ENCODE measurements at places on chromosomes 4 and X. TPM values are rescaled to one million over a fixed set of nuclear protein-coding genes. Genes with fewer than 3 reads are reported as not detected.
A peak's percentile ranks its signal among the peaks of the same experiment; 100 is the strongest.

The MMAA gene
- total RNA-seq: 19.6 TPM

The FGFBP1 gene
- total RNA-seq: not detected

The NDST4 gene
- not detected for total RNA-seq

DNA sequence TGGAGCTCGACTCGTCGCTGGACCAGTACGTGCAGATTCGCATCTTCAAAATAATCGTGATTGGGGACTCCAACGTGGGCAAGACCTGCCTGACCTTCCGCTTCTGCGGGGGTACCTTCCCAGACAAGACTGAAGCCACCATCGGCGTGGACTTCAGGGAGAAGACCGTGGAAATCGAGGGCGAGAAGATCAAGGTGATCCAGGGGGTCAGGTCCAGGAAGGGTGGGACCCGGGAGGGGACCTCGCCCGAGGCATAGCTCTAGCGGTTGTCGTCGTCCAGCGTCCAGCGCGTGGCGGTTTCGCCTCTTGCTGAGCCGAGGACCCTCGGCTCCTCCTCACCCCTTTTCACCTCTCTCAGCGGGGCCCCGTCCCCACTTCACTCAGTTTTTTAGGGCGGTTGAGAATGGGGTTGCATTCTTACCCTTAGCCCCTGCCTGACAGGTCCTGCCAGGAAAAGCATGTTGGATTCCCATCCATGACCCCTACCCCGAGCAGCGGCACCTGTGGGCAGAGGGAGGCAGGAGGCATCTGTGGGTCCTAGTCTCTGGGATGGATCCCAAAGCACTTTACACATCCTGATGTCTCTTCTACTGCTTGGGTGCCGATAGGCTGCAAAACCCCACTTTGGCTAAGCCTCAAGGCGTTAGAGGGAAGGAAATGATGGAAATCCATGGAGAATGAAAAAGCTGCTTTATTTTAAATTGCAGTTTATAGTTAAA, 524 bp downstream of the RAB33A start:
- H3K27ac ChIP-seq: peak overlapping the region; percentile 94
- no peaks in the 10 kb centered on the region for H3K36me3 ChIP-seq
- no peaks in the 10 kb centered on the region for H3K27me3 ChIP-seq
- no peak for DNase-seq
- H3K4me1 ChIP-seq: peaks cover 37% of the 10 kb centered on the region

The MAGEB17 gene
- not detected for total RNA-seq

- H3K27ac ChIP-seq: no peak overlapping the region
- H3K4me1 ChIP-seq: peaks cover 32% of the 10 kb centered on the region
- peaks cover 2% of the 10 kb centered on the region for H3K36me3 ChIP-seq
- DNase-seq: no peak
- no peak overlapping the region for H3K4me3 ChIP-seq
Observed at GRCh38 chr4:10184041-10184440, 67.4 kb upstream of the WDR1 start.

The MAGEC2 gene
- not detected for total RNA-seq

DNA sequence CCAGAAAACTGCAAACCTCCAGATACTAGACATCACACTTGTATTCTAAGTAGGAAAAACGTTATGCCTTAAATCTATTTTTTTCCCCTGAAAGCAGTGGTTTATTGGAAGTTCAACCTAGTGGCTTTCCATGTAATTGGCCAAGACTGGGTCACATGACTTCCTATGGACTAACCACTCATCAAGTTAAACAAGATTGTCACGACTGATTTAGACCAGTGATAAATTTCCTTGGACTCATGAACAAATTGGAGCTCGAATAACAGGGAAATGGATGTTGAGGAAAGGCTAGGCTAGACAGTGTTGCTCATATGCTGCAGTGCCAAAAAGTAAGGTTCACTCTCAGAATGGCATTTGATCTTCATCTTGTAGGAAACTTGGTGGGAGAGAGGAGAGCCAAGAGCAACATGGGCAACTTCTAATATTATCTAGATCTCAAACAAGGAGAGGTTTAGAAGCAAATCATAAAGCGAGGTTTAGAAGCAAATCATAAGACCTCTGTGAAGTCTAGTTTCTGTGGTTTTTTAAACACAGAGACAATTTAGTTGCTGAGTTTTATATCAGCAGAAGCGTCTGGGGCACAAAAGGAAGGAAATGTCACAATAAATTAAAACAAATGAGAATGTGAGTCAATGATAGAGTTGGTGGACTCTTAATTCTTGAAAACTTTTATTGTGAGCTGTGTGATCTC, 165.6 kb upstream of the BOD1L1 start:
- H3K4me1 ChIP-seq: no peaks in the 10 kb centered on the region
- H3K4me3 ChIP-seq: no peak overlapping the region
- no peaks in the 10 kb centered on the region for H3K36me3 ChIP-seq
- no peak for DNase-seq
- H3K27me3 ChIP-seq: peaks cover 15% of the 10 kb centered on the region
- no peak overlapping the region for H3K27ac ChIP-seq

DNA sequence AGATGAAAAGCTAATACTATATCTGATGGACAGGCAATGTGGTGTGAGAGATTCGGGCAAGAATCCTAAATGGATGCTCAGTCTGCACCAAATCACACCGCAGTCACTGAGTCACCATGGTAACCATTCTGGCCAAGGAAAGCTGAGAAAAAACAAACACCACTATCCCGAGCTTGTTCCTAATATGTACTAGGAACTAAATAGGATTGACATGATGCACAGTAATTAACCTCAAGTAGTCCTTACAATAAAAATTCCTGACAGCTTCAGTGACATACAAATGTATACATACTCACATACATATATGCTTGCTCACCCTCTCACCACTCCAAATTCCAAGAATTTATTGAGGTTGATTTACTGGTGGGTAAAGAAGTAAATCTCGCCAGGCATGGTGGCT, 1.1 kb upstream of the RAB40A start:
- no peaks in the 10 kb centered on the region for H3K36me3 ChIP-seq

- no peak overlapping the region for H3K27ac ChIP-seq
- H3K4me3 ChIP-seq: no peak overlapping the region
- DNase-seq: no peak
- no peaks in the 10 kb centered on the region for H3K4me1 ChIP-seq
Observed at GRCh38 chr4:158346576-158346975, 136.3 kb downstream of the TMEM144 start.

The LRCH2 gene
- not detected for total RNA-seq

The KLB gene
- not detected for total RNA-seq

DNA sequence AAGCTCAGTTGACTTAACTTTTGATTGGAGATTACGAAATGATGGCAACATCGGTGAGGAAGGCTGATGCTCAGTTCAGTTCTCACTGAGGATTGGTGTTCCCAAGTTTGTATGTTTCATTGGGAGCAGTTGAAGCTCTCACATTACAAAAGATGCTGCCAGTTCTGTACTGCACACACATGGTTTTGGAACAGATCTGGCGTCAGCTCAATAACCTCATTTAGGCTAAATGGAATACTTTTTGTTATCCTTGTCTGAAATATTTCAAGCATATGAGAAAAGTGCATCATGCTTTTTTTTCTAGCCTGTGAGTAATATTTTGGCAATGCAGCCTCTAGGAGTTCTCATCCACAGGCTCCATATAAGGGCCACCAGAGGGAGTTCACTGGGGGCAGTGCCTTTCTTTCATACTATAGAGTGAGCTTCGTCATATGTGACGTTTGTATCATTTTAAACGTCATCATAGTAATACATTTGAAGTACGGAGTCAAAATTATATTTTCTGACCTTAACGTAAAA, 4.1 kb downstream of the ENPEP start:
- no peaks in the 10 kb centered on the region for H3K4me1 ChIP-seq
- no peak overlapping the region for H3K27ac ChIP-seq
- no peak overlapping the region for H3K4me3 ChIP-seq
- DNase-seq: no peak
- H3K36me3 ChIP-seq: no peaks in the 10 kb centered on the region

The ITIH6 gene
- not detected for total RNA-seq

DNA sequence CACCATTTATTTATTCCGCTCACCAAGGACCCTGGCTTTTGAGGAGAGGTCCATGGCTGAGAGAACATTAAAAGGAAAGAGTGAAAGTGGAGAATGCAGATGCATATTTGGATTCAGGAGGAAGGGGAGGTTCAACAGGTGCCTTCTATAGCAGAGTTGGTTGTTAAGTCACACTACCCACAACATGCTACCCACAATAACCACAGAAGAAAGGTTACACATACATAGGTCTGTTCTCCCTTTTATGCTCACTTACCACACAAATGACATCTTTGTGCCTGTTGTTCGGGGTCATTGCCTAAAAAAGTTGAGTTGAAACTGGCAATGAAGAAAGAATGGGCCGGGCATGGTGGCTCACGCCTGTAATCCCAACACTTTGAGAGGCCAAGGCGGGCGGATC, 587.4 kb downstream of the RPA4 start:
- H3K4me1 ChIP-seq: no peaks in the 10 kb centered on the region
- H3K36me3 ChIP-seq: no peaks in the 10 kb centered on the region
- no peaks in the 10 kb centered on the region for H3K27me3 ChIP-seq

- peaks cover 37% of the 10 kb centered on the region for H3K36me3 ChIP-seq
- H3K27me3 ChIP-seq: no peaks in the 10 kb centered on the region
- DNase-seq: peak; percentile 62
- H3K27ac ChIP-seq: peak overlapping the region; percentile 22
- no peak overlapping the region for H3K4me3 ChIP-seq
Observed at GRCh38 chr4:184409911-184410692, 64.2 kb downstream of the IRF2 start.

GRCh38 chrX:77009691-77010090, 437.5 kb upstream of the FGF16 start:
- H3K27ac ChIP-seq: no peak overlapping the region
- no peak for DNase-seq
- no peak overlapping the region for H3K4me3 ChIP-seq
- peaks cover 6% of the 10 kb centered on the region for H3K4me1 ChIP-seq
- peaks cover 4% of the 10 kb centered on the region for H3K27me3 ChIP-seq

DNA sequence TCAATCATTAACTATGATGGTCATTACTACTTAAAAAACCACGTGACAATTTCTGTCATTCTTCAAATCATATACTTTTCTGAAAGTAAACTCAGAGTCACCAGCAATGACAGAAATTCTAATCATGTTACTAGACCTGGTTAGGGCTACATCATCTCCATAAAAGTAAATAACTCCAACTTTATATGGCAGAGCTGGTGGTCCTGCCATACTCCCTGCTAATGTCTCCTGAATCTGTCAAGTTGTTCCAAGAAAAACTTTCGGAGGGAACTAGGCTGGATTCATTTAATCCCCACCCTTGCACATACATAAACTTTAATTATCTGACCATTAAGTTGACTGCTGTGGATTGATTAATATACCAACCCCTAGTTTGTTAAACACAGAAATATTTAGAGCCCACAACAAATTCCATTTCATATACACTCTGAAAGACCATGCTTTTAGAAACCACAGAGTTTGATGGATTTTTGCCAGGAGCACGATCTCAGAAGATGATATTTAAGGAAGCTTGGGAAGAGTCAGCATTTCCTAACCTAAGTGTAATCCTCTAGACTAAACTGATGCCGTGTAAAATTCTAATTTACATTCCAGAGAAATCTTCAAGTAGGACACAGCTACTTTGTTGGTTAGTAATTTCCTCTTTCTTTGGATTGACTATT, 577.0 kb downstream of the FAT4 start:
- no peak overlapping the region for H3K27ac ChIP-seq
- no peak overlapping the region for H3K4me3 ChIP-seq
- no peaks in the 10 kb centered on the region for H3K36me3 ChIP-seq

- no peak overlapping the region for H3K4me3 ChIP-seq
- H3K4me1 ChIP-seq: no peaks in the 10 kb centered on the region
- DNase-seq: no peak
- no peaks in the 10 kb centered on the region for H3K27me3 ChIP-seq
Observed at GRCh38 chrX:11285651-11286050, 7.6 kb upstream of the AMELX start.

DNA sequence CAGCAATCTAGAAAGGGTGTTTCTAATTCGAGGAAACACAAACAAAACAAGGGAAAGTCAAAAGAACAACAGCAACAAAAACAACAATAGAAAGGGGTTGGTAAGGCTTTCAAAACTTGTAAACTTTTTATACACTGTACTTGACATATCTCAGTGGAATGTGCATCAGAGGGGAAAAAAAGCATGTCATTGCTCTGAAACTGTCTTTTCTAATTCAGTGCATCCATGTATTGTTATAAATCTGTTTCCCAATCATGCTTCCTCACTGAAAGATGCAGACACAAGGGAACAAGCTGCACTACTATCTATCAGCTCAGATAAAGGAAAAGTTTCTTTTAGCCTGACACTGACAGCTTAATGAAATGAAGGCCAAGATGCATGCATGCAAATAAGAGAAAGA, 44.2 kb upstream of the PCDH18 start:
- H3K36me3 ChIP-seq: no peaks in the 10 kb centered on the region
- DNase-seq: no peak
- H3K4me1 ChIP-seq: no peaks in the 10 kb centered on the region
- H3K27ac ChIP-seq: no peak overlapping the region
- H3K4me3 ChIP-seq: no peak overlapping the region

GRCh38 chr4:172411149-172411548, 597.9 kb downstream of the GALNTL6 start:
- H3K27me3 ChIP-seq: no peaks in the 10 kb centered on the region
- H3K4me3 ChIP-seq: no peak overlapping the region
- H3K27ac ChIP-seq: no peak overlapping the region
- no peaks in the 10 kb centered on the region for H3K36me3 ChIP-seq
- DNase-seq: no peak
- no peaks in the 10 kb centered on the region for H3K4me1 ChIP-seq

GRCh38 chrX:47690175-47690574, 31.2 kb upstream of the UXT start:
- H3K36me3 ChIP-seq: no peaks in the 10 kb centered on the region
- no peak overlapping the region for H3K4me3 ChIP-seq
- no peaks in the 10 kb centered on the region for H3K27me3 ChIP-seq
- H3K27ac ChIP-seq: no peak overlapping the region
- DNase-seq: no peak

- no peaks in the 10 kb centered on the region for H3K27me3 ChIP-seq
- DNase-seq: no peak
- H3K4me3 ChIP-seq: no peak overlapping the region
- no peak overlapping the region for H3K27ac ChIP-seq
- H3K36me3 ChIP-seq: no peaks in the 10 kb centered on the region
Observed at GRCh38 chrX:98071331-98071730, 1187.6 kb downstream of the RPA4 start.

DNA sequence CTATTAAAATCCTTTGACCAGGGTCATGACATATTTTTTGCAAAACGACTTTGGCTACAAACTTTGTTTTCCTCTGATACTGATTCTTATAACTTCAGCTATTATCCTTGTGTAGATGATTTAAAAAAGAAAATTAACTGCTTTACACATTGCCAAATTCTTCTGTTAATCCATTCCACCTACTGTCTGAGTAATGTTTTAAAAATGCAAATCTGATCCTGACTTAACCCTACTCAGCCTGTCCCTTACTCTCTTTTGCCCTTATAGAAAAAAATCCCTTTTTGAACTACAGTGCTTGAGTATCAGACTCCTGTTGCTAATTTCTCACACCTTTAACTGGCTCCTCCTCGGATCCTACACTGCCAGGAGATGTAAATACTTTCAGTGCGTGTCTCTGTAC, 723.1 kb downstream of the ADGRL3 start:
- no peak overlapping the region for H3K4me3 ChIP-seq
- H3K4me1 ChIP-seq: no peaks in the 10 kb centered on the region
- H3K36me3 ChIP-seq: no peaks in the 10 kb centered on the region
- H3K27ac ChIP-seq: no peak overlapping the region
- no peak for DNase-seq

- no peak overlapping the region for H3K4me3 ChIP-seq
- peaks cover 4% of the 10 kb centered on the region for H3K4me1 ChIP-seq
- DNase-seq: peak; percentile 27
- H3K27ac ChIP-seq: no peak overlapping the region
- H3K36me3 ChIP-seq: no peaks in the 10 kb centered on the region
Observed at GRCh38 chrX:97039363-97040029, 155.8 kb downstream of the RPA4 start.

Measured in activated naive CD4-positive, alpha-beta T cell treated with anti-CD3 and anti-CD28 coated beads for 36 hours (primary cell).